ENCODE measurements at places on chromosomes 1 and 21.

- no peak for DNase-seq
Measured at GRCh38 chr1:44775930-44776729, 790 bp downstream of the RPS8 start.

DNA sequence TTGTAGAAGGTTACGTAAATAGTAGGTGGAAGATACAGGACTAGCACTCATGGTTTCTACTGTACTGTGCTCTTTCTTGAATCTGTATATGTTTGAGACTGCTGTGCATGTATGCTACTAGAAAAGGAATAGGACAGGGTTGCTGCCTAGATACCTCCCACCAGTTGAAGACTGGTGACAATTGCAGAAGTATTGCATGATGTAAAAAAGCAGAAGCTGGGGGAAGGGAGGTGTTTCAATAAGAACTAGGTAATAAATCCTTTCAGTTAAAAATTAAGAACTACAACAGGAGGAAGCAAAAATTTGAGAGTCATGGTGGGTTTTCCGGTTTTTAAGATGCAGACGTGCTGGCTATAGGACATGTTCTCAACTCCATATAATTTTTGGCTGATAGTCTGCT lies 88.1 kb downstream of the CCDC30 start:
- DNase-seq, result no peak

DNA sequence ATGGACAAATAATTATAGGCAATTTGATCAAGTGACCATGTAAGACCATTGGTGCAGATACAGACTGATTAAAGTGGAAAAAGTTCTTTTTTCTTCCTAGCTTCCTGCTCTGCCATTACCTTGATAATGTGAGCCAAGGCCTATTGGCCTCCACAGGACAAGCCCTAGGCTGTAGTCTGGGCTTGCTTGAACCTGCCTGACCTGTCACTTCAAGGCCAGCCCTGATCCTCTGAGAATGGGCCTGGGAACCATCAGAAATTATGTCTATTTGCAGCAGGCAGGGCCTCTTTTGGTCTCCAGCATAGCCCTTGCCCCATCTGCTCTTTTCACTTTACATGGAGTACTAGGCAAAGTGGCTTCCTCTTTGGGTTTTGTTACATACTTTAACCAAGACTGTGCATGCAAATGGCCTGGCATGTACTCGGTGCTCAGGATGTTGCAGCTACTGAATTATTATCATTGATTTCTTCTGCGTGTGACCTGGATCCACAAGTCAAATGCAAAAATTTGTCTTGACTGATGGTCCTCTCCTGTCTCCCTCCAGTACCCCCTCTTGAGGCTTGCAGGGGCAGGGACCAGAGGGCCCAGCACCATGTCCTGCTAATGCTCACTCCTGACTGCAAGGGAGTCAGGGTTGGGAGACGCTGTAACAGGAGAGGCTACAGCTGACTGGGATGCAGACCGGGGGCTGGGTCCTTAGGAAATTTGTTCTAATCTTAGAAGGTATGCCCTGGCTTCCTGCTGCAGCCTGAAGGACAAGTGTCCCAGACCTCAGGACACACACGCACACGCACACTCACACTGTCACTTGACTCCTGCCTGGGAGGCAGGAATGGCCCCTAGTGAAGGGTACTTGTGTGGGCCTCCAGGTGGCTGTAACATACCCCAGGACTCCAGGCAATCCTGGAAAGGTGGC lies 39.4 kb downstream of the RCSD1 start:
- no peak for DNase-seq

DNA sequence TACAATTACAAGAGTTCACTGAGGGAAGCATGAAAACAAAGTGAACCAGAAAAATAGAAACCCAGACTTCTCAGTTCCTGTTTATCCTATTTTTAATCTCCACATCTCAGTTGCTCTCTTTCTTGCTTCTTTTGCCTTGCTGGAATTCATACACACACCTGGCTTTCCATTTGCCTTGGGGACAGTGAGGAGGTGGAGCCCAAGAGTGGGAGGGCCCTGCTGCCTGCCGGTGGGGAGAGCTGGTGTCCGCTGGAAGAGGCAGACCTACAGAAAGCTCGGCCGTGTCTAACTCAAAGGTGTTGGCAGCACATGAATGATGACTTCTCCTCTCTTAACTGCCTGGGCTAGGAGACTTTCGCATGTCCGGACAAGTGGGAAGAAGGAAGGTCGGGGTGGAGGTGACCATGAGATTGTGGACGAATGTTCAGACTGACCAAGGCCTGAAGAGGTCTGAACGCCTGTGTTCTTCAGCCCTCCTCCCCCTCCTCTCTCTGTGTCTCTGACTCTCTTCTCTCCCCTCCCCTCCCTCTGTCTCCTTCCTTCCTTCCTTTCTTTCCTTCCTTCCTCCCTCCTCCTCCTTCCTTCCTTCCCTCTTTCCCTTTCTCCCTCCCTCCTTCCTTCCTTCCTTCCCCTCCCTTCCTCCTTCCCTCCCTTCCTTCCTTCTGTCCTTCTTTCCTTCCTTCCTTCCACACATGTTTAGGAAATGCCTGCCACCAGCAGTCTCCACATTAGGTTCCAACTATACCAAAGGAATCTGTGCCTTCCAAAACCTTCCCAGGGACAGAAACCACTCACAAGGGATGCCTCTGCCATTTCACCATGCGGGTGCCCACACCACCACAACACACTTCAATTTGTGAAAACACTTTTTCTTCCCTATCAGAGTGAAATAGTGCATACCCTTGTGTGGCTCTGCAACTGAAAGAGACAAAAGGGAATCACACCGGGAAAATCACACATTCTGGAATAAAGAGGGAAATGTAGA lies 157.3 kb upstream of the RUNX1 start:
- no peak for DNase-seq

- no peak for DNase-seq
Measured at GRCh38 chr1:77768006-77768405, 8.4 kb upstream of the USP33 start.

DNA sequence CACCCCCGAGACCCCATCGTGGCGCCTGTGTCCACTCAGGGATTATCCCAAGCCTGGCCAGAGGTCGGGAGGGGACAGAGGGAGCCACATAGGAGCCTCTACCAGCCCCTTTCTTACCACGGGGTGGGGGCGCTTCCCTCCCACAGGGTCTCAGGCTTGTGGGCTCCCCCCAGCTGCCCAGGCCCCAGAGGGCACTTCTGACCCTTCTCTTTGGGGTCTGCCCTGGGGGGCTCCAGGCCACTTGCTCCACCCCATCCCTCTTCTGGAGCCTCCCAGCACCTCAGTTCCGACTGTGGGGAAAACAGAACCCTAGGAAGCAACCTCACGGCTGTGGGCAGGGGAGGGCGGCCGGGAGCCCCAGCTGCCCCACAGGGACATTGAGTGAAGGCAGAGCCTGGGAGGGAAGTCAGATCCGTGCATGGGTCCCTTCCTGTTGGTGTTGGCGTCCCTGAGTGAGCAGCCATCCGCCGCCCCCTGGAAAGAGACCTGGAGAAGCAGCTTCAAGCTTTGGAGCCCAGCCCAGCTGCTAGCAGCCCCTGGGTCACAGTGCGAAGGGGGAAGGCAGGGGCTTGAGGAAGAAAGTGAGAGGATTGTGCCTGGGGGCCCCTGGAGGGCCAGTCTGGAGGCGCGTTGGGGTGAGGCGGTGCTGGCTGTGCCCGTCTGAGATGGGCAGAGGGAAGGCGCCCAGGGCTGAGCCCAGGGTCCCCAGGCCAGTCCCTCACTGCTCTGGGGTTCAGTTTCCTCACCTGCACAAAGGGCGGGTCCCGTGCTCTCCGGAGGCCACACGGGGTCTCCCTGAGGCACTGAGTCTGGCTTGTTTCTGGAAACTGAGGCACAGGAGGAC lies 22.1 kb downstream of the RRP1 start:
- DNase-seq, result no peak

GRCh38 chr1:42145764-42146625 lies 7.2 kb upstream of the GUCA2B start:
- DNase-seq, result no peak

DNA sequence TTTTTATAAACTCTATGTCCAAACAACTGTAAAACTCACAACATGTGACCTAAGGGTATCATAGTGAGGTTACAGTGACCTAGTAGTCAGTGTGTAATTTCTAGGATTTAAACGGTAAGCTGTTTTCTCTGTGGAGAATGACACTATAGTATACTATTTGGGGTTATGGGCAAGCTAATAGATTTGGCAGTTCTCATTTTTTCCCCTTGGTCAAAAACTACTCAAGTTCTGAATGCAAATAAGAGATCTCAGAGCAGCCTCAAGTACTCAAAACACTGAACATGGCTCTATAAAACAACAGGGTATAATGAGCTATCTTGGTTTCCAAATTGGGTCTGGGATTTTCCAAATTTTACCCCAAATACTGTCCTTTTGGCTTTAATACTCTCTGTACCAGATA lies 88.5 kb upstream of the HMCN1 start:
- no peak for DNase-seq

DNA sequence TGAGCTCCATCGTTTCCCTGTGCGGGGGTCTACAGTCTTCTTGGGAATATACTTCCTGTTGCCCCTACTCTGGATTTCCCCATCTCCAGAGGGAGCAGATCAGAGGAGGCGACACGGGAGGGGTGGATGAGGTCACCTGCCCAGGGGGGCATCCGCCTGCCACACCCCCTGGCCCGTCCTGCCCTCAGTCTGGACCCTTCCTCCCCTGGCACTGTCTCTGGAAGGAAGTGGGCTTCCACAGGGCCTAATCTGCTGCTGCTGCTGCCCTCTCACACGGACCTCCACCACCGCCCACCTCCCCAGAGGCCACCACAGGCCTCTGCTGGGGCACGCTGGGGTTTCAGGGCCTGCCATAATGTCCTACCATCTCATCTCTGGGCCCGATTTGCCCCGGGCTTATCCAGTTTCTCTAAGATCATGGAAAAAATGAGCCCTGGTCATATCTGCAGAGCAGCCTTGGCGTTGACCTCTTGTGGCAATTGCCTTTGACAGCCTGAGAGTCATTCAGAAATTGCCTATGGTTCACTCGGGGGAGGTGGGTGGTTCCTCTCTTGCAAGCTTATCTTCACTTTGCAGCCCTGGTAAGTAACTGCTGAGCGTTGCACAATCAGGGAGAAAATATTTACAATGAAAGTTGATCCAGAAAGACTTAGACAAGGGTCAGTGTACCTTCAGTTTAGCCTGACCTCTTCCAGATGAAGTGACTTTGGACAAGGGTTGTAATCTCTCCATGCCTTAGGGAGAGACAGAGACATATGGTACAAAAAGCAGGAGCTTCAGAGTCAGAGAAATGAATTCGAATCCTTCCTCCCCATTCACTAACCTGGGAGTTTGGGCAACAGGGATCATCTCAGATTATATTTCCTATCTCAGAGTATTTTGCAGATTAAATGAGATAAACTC lies 252.4 kb downstream of the TOMM20 start:
- DNase-seq, result no peak

DNA sequence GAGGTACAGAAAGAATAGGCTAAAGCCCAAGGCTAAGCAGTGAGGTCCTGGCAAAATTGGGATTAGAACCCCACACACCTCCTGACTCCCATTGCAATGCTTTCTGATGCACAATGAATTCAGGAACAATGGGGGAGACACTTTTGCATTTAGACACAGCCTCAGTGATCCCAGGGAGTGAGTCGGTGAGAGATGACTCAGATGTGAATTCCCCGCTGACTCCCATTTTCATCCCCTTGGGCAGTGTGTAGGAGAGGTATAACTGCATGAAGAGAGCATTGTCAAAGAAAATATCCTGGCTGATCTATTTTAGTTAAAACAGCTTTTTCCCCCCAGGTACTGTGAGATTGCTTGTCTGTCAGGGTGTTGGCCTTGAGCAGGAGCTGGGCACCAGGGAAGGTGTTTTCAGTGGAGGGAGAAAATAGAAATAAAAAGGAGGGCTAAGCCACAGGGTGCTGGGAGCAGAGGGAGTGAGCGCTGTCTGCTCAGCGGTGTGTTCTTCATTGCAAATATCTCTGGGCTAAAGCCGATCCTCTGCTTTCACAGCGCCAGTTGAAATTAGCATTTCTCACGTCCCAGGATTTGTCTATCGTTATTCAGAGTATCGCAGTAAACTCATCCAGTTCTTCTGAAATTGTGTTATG lies 247.7 kb upstream of the PTBP2 start:
- DNase-seq, result no peak

- no peak for DNase-seq
Measured at GRCh38 chr21:25002676-25003075, 604.6 kb downstream of the MRPL39 start.

GRCh38 chr1:55827350-55827749 lies 612.2 kb upstream of the USP24 start:
- no peak for DNase-seq

DNA sequence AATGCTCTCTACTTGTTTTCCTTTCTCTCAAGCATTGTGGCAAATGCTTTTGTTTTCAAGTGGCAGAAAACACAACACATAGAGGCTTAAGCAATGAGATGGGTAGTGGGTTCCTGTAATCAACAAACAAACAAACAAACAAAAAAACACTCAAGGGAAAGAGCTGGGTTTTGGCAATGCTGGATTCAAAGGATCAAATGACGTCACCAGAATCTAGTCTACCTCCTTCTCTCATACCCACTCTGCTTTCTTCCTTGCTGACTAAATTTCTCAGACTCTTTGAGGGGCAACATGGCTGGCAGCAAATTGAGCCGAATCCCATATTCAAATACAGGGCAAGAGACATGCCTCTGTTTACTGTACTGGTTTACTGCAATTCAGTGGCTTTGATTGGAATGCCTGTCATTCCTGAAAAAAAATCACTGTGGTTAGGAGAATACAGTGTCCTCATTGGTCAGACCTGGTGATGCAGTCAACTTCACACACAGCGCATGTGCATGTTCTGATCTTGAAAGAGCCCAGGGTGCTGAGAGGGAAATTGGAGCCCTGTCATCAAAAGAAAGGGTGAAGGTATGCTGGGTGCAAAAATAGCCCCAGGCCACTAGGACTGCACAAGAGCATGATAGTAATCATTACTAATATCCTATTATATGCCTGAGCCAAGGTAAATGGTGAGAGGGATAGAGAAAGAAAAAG lies 356.2 kb downstream of the KCTD3 start:
- DNase-seq, result no peak

DNA sequence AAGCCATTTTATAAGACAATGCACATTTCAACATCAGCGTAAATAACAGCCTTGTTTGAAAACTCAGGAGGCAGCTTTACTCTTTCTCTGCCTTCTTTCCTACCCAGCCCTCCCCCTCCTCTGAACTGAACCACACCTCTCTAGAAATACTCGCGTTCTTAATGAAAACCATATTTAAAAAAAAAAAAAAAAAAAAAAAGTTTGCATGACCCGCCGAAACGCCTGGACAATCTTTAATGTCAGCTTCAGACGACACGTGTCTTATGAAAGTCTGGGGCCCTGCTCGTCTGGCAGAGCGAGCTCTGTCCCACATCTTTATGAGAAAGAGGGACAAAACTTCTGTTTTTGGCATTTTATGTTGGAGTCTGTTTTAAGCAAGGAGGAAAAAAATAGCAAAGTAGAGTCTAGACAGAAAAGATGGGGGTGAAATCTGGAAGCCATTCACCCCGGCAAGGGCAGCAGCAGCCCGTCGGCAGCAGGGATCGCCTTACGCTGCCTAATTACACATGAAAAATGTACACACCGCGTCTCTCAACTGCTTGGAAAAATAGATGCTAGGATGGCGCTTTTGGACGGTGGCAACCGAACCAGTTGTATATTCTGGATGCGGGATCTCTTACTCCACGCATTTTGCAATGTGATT lies 130.4 kb upstream of the ETS2 start:
- DNase-seq, result no peak

GRCh38 chr1:29677028-29678024 lies 441.0 kb downstream of the PTPRU start:
- DNase-seq, result no peak
